ENCODE measurements at places on chromosomes 4 and X. TPM values are rescaled to one million over a fixed set of nuclear protein-coding genes. Genes with fewer than 3 reads are reported as not detected.

PCGF3 gene
- polyA plus RNA-seq, result 52.7 TPM

HSPA4L gene
- polyA plus RNA-seq, result 0.65 TPM

GRCh38 chr4:7530082-7530481 is 95.4 kb upstream of the PSAPL1 start:
- DNase-seq, result no peak

DNA sequence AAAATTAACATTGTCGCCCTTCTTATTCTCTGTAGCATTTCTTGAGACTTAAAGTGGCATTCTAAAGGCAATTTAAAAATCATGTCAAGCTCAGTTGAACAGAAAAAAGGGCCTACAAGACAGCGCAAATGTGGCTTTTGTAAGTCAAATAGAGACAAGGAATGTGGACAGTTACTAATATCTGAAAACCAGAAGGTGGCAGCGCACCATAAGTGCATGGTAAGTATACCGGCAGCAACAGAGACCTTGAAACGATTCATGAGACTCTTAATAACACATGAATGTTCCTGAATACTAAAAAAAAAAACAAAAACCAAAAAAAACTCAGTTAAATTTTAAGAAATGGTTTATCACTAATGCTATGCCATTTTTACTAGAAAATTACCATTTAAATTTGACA is 82.4 kb upstream of the HPRT1 start:
- DNase-seq, result no peak

AFM gene
- polyA plus RNA-seq, result not detected

DNA sequence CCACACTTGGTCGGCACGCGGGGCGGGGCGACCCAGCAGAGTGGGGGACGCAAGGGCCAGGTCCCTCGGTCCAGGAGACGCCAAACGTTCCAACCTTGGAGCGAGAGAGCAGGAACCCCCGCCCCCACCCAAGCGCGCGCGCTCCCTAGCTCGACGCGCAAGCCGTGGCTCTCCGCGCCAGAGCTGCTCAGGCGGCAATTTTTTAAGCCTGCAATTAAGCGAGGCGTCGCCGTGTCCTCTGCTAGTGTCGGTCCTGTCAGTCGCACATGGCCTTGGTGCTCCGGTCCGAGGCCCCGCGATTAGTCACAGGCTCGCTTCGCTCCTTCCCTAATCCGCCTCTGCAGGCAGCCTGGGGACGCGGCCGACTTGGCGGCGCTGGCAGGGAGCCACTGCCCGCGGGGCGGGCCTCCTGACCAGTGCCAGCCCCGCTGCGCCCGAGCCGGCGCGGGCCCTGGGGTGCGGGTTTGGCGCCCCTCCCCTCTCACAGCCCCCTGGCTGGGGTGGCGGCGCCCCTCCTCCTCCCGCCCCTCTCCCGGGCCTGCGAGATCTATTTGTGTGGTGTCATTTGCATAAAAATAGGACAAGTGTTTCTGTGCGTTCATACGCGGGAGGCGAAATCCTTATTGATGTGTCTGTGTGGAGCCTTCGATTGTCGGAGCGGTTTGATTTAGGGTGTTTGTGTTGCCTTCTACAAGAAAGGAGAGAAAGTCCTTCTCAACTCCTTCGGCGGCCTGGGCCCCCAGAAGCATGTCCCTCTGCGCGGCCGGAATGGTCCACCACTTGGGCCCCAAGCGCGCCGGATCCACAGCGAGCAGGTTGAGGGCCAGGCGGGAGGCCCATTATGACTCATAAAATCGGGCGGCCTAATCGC is 9.8 kb upstream of the BCOR start:
- peak; percentile 57 for DNase-seq
